ENCODE measurements at places on chromosomes 1 and 21.

DNA sequence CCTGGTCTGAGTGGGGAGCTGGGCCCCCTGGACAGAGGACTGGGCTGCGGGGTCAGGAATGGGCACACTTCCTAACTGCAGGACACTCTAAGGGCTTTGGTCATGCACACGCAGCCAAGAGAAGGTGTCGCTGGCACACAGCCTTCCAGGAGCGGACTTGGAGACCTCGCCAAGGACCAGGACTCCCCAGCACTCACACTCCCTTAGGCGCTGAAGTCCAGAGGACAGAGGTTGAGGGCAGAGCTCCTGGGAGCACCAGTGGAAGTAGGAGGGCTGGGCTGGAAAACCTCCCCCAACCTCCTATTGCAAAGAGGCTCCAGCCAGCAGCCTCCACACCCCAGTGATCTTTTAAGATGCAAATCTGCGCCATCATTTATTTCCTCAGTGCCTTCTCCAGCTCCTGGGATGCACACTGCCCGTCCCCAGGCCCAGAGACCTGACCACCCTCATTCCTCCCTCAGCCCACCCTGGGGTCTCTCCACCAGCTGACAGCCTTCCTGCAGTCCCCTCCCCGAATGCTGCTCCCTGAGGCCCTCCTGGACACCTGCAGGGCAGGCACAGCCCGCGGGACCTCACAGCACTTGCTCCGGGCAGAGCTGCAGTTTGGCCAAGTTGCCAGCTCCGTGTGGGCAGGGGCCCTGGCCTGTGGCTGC, 3.0 kb downstream of the TSPEAR start:
- peaks cover 84% of the 10 kb centered on the region for H3K27me3 ChIP-seq
- no peak for DNase-seq
- H3K4me1 ChIP-seq = peaks cover 21% of the 10 kb centered on the region
- H3K4me3 ChIP-seq = no peak overlapping the region

DNA sequence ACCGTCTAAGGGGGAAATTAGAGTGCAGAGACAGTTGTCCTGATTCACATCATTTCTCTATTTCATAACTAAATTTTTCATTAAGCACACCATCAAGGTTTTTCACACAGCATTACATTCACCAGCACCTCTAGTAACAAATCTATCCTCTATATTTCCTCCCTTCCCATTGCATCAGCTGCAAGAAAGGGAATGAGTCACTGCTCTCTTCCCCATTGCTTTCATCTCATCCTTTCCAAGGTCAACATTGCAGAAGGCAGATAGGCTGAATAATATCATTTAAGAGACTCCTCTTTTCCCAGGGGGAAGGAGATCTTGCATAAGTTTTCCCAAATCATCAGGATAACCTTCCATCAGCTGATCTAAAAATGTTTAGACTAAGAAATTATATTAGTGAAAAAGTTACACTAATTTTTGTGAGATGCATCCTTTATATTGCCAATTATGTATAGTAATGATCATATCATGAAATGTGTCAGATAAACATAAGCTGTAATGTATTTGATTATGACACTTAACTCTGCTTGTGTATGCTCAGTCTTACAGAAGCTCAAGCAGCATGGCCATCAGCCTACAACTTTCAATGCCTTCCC, 4.3 kb downstream of the INTS7 start:
- no peak overlapping the region for H3K27ac ChIP-seq
- peaks cover 5% of the 10 kb centered on the region for H3K36me3 ChIP-seq
- DNase-seq = no peak
- H3K4me3 ChIP-seq = no peak overlapping the region
- H3K4me1 ChIP-seq = peaks cover 50% of the 10 kb centered on the region

DNA sequence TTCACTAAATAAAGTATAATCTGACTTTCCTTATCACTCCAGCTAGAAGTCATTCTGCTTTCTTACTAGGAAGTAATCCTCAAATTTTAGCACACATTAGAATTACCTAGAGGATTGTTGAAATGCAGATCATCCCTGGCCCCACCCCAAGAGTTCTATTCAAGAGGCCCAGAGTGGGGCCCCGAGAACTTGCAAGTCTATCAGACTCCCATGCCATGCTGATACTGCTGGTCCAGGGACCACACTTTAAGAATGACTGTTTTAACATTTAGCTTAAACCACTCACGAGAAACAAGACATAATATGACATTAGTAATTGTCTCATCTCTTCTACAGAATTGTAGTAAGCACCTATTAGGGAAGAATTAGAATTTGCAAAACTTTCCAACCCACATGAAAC, 7.7 kb upstream of the SYNJ1 start:
- H3K27me3 ChIP-seq = no peaks in the 10 kb centered on the region
- no peak overlapping the region for H3K27ac ChIP-seq
- H3K36me3 ChIP-seq = peaks cover 4% of the 10 kb centered on the region
- DNase-seq = no peak

DNA sequence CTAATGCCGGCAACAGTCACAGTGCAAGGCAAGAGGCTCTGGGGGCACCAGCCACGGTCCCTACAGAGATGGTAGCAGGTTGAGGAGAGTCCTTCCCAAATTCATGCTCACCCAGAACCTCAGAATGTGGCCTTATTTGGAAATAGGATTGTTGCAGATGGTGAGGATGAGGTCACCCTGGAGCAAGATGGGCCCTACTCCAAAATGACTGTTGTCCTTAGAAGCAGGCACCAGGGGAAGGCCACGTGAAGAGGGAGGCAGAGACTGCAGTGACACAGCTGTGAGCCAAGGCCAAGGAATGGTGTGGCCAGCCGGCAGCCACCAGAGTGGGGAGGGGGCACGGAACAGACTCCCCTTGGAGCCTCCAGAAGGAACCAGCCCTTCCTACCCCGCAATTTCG, 70.8 kb upstream of the CLDN14 start:
- H3K4me3 ChIP-seq = no peak overlapping the region
- no peaks in the 10 kb centered on the region for H3K4me1 ChIP-seq
- DNase-seq = no peak
- peaks cover 34% of the 10 kb centered on the region for H3K27me3 ChIP-seq
- no peak overlapping the region for H3K27ac ChIP-seq

DNA sequence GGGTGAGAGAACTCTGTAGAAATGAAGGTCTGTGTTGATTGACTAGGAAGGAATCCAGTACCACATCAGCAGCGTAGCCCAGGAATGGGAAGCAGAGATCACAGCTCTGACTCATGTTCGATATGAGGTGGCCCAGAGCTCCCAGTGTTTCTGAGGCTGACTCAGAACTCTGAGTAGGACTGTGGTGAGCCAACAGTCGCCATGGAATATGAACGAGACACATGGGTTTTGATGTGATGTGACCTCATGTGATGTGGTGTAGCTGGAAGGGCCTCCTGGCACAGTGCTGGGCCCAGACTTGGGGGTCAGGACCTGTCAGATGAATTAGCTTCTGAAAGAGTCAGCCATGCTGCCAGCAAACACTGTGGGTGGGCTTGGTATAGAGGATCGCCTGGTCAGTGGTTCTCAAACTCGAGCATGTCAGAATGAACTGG, 237.0 kb downstream of the MRPL39 start:
- H3K27ac ChIP-seq = no peak overlapping the region
- peaks cover 19% of the 10 kb centered on the region for H3K27me3 ChIP-seq
- H3K4me1 ChIP-seq = no peaks in the 10 kb centered on the region
- no peaks in the 10 kb centered on the region for H3K36me3 ChIP-seq
- H3K4me3 ChIP-seq = no peak overlapping the region
- DNase-seq = no peak

DNA sequence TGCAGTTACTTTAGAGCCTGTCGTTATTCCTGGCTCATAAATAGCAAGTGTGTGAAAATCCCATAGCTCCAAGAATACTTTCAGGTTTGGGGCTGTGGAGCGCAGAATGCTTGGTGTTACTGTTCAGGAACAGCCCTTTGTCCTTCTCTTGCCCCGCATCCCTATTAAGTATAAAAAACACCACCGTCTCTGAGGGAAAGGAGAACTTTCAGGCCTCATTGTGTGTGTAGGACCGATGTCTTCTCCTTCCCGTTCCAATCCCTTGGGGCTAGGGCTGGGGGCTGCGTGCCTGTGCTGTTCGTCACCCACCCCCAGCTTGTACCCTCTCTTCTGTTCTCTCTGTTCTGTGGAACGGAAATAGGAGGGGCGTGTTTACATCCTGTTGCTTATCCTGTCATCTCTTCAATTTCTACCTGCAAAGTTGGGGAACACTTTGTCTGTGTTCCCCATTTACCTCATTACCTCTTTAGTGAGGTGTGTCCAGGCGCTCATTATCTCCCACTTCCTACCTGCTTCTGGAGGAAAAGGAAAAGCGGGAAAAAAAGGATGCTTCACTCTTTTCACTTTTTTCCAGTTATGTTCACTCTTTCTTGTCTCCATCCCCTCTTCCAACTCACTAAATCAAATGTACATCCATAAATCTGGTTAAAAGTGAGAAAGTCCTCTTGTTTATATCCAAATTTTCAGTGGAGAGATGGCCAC, 788 bp upstream of the TXNIP start:
- no peaks in the 10 kb centered on the region for H3K27me3 ChIP-seq
- H3K4me1 ChIP-seq = peaks cover 66% of the 10 kb centered on the region
- H3K36me3 ChIP-seq = peaks cover 25% of the 10 kb centered on the region
- H3K27ac ChIP-seq = peak overlapping the region; percentile 97
- H3K4me3 ChIP-seq = peak overlapping the region; percentile 99

GRCh38 chr1:67647036-67647798, 37.8 kb upstream of the GADD45A start:
- no peak overlapping the region for H3K27ac ChIP-seq
- H3K36me3 ChIP-seq = no peaks in the 10 kb centered on the region
- H3K4me3 ChIP-seq = no peak overlapping the region
- H3K27me3 ChIP-seq = peaks cover 11% of the 10 kb centered on the region
- DNase-seq = no peak

- H3K4me3 ChIP-seq = no peak overlapping the region
Measured at GRCh38 chr1:25773441-25774125, 26.4 kb upstream of the SELENON start.

DNA sequence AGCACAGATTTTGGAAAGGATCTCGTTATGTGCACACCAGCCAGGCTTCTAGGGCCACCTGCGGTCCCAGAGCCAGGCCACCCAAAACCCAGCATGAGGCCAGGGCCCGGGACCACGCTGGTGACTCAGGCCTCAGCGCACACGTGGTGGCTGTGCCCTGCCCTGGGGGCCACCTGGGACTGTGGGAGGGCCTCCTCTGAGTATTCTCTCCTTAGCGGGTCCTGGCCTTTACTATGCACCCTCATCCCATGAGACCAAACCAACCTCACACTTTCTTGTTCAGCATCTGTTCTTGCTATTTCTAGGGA, 9.9 kb downstream of the WNT9A start:
- peaks cover 1% of the 10 kb centered on the region for H3K27me3 ChIP-seq
- H3K4me1 ChIP-seq = peaks cover 12% of the 10 kb centered on the region
- H3K36me3 ChIP-seq = peaks cover 4% of the 10 kb centered on the region
- H3K27ac ChIP-seq = no peak overlapping the region

GRCh38 chr1:192476802-192477298, 98.7 kb upstream of the RGS1 start:
- no peaks in the 10 kb centered on the region for H3K36me3 ChIP-seq
- no peak overlapping the region for H3K27ac ChIP-seq
- peaks cover 8% of the 10 kb centered on the region for H3K27me3 ChIP-seq
- no peak for DNase-seq

DNA sequence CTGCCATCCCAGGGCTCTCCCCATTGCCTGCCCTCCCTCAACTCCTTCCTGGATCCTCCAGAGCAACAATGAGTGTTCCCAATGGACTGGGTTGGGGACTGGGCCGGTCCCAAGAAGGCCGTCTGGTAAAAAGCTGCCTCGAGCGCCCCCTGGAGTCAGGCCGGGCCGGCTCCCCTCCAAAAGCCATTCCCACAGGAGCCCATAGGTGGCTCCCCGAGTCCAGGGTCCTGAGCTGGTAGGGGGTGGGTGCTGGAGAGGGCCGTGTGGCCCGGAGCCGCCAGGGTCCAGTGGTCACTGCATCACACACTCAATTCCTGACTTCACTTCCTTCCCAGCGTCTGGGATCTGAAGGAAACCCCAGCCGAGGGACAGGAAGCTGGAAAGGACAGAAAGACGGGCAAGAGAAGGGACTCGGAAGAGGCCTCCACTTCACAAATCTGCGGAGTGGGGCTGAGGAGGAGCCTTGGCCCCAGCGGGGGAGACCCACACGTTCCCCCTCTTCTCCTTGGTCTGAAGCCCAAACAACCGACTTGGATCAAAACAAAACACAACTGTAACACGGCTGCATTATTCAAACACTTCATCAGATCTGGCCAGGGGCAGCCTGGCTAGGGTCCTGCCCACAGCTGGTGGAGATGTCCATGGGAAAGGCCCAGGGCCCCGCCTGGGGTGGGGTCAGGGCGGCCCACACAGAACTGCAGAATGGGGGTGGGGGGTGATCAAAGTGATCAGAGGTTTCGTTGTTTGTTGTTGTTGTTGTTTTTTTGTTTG, 10.9 kb upstream of the ALDH4A1 start:
- peaks cover 28% of the 10 kb centered on the region for H3K4me1 ChIP-seq
- H3K27me3 ChIP-seq = no peaks in the 10 kb centered on the region
- peak overlapping the region; percentile 92 for H3K27ac ChIP-seq
- H3K4me3 ChIP-seq = peak overlapping the region; percentile 67

GRCh38 chr21:25191141-25191540, 416.1 kb downstream of the MRPL39 start:
- no peak overlapping the region for H3K27ac ChIP-seq
- no peaks in the 10 kb centered on the region for H3K36me3 ChIP-seq
- no peak for DNase-seq
- no peak overlapping the region for H3K4me3 ChIP-seq
- H3K27me3 ChIP-seq = no peaks in the 10 kb centered on the region
- no peaks in the 10 kb centered on the region for H3K4me1 ChIP-seq

GRCh38 chr1:59880735-59881134, 45.8 kb downstream of the CYP2J2 start:
- no peak overlapping the region for H3K4me3 ChIP-seq
- H3K4me1 ChIP-seq = no peaks in the 10 kb centered on the region
- no peak overlapping the region for H3K27ac ChIP-seq

DNA sequence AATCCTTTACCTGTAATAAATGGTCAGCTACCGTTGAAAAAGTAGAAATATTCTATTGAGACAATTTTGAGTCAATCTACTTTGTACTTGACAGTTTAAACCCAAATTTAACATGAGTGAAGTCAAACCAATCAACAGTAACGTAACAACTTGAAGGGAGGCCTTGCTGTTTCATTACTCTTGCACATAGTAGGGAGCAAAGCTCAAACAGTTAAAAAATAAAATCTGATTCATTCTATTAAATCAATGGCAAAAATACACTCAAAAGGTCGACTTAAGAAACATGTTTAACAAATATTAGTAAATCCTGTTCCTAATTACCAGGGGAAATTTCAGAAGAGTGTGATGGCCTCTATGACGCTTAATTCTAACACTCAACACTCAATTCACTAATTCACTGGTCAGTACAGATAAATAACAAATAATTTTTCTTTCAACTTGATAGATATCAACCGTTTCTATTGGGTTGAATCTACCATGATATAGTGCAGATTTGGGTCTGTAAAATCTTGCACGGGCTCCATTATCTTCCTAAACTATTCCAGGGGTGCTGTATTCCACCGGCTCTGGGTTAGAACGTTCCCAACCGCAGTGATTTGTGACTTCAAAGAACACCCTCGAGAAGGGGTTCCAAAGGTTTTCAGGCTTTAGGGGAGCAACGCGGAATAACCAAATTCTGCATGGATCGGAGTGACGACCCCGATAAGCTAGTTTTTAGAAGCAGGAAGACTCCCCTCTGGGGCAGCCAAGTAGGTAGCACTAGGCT, 1.4 kb downstream of the TARBP1 start:
- H3K4me3 ChIP-seq = peak overlapping the region; percentile 86
- peaks cover 9% of the 10 kb centered on the region for H3K27me3 ChIP-seq
- H3K27ac ChIP-seq = peak overlapping the region; percentile 89

- H3K4me1 ChIP-seq = no peaks in the 10 kb centered on the region
- DNase-seq = no peak
- peaks cover 23% of the 10 kb centered on the region for H3K27me3 ChIP-seq
Measured at GRCh38 chr1:185957441-185958363, 223.5 kb downstream of the HMCN1 start.

All from T-helper 17 cell (primary cell).